Natural killer cell treated with Interleukin-12 subunit alpha and Interleukin-12 subunit beta and Interleukin-15 and Interleukin-18, amount 100 ng/mL, for 72 hours (primary cell): ENCODE measurements at places on chromosomes 7 and 10.

GRCh38 chr7:92691578-92691977, 101.4 kb upstream of the FAM133B start:
- peak overlapping the region; percentile 47 for H3K4me3 ChIP-seq
- peaks cover 75% of the 10 kb centered on the region for H3K4me1 ChIP-seq
- no peak for DNase-seq
- no peaks in the 10 kb centered on the region for H3K27me3 ChIP-seq

DNA sequence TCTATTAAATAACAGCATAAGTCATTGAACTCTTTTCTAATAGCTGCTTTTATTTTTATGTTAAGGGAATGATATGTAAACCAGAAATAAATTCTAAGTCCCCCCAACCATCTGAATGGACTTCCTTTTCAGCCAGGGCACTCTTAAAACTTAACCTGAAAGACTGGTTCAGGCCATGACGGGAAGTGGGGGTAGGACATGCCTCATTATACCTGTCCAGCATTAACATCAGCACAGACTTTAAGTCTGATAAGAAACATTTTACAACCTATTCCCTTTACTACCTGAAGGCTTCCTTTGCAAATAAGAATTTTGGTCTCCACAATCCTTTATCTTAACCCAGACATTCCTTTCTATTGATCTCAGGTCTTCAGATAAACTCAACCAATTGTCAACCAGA, 56.0 kb upstream of the CYP2C18 start:
- no peak overlapping the region for H3K4me3 ChIP-seq
- peaks cover 7% of the 10 kb centered on the region for H3K27me3 ChIP-seq
- H3K27ac ChIP-seq: no peak overlapping the region
- H3K4me1 ChIP-seq: no peaks in the 10 kb centered on the region

DNA sequence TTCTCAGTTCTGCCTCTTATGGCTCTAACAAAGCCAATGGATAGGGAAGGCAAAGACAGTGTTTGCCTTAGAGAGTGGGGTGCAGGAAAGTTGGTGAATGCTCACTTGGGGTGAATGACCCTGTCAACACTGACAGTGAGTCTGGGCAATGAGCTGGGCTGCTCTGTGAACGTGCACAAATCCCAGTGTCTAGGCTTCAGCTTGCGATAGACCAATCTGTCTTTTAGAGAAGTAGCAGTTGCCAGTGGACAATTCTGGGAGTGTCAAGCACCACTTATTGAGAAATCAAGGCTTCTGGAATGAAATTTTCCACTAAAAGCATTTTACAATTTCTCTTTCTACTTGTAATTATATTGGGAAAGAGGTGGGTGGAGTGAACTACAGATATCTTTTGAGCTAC, 141.4 kb downstream of the HERPUD2 start:
- H3K27ac ChIP-seq: no peak overlapping the region
- H3K4me3 ChIP-seq: no peak overlapping the region
- H3K27me3 ChIP-seq: peaks cover 6% of the 10 kb centered on the region
- DNase-seq: no peak
- H3K4me1 ChIP-seq: no peaks in the 10 kb centered on the region

GRCh38 chr7:47866120-47866519, 82.1 kb downstream of the PKD1L1 start:
- H3K27me3 ChIP-seq: peaks cover 16% of the 10 kb centered on the region
- no peak overlapping the region for H3K4me3 ChIP-seq
- DNase-seq: no peak
- no peaks in the 10 kb centered on the region for H3K4me1 ChIP-seq
- H3K36me3 ChIP-seq: no peaks in the 10 kb centered on the region
